NCI-H510A (cell line): ENCODE measurements at places on chromosomes 13 and 19.

DNA sequence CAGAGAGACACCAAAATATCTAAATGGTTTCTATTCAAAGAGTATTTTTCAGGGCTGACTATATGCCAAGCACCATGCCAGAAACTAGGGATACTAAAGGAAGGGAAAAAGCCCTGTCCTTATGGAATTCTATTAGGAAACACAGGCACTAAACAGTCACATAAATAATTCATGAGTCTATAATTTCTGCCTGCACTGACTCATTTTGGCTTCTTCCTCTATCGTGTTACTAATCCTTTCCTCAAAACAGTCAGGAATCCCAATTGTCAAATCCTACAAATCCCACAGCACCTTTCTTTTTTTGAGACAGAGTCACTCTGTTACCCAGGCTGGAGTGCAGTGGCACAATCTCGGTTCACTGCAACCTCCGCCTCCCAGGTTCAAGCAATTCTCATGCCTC lies 29.2 kb downstream of the XPO4 start:
- DNase-seq = no peak

DNA sequence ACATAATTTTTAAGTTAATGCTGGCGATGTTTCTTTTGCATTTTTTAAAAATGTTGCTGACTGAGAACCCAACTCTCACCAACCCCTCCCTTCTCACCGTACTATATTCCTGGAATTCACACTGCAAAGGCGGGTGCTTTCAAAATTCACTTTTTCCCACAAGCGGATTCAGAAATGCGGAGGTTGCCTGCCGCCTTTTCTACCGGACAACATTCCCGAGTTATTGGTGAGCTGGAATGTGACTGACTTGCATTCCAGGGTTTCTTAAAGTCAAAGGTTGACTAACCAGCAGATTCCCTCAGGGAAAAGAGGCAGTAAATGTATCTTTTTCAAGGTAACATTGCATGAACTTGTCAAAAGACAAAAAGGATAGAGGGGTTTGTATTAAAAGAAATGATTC lies 113.3 kb downstream of the RAB20 start:
- DNase-seq = no peak

DNA sequence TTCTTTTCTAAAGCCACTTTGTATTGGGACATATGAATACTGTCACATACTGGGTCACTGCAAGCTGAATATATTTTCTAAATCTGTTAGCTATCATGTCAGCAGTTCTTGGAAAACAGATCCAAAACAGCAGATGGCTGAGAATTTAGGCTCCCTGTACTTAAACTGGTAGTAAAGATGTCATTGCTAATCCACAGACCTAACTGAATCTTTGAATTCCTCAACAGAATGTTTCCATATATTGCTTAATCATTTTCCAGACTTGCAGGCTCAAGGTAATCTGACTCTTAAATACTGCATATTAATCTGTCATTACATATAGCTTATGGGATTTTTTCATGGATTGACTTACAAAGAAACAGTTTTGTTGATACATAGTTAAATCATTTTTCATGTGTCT lies 639.0 kb upstream of the KLHL1 start:
- DNase-seq = no peak

DNA sequence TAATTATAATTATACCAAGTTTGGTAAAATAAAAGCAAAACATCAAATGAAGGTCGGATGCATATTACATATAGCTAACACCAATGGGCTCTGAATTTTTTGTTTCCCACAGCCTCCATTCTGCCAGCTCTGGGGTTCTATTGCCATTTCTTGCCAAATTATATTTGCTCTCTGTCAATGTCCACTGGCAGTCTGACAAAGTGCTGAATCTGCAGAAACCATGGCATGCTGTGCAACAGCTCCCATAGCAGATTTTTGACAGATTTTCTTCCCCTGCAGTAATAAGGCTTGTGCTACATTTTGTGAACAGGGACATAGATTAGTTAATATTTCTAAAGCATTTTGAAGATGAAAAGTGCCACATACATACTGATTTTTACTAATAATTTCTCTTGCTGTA lies 1102.1 kb downstream of the DIAPH3 start:
- no peak for DNase-seq

- DNase-seq = no peak
These were observed 18.4 kb upstream of the GAS6 start for GRCh38 chr13:113882267-113882630.

GRCh38 chr13:92807353-92807752 lies 419.3 kb upstream of the GPC6 start:
- no peak for DNase-seq

- DNase-seq = no peak
These were observed 2.8 kb upstream of the MKNK2 start for GRCh38 chr19:2053601-2054389.

DNA sequence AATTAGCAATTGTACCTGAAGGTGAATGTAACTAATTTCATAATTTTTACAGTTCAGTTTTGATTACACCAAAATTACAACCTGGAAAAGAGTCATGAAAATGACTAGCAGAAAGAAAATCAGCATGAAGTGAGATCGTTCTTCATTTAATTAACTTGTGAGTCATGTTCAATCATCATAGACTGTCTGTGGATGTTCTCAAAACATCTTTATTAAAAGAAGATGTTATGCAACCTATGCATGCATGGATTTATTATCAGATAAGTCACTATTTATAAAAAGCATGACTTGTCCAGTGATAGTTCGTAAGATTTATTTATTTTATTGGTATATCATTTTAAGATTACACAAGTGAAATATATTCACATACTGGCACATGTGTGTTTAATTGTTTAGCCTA lies 245.9 kb downstream of the ITGBL1 start:
- DNase-seq = no peak

DNA sequence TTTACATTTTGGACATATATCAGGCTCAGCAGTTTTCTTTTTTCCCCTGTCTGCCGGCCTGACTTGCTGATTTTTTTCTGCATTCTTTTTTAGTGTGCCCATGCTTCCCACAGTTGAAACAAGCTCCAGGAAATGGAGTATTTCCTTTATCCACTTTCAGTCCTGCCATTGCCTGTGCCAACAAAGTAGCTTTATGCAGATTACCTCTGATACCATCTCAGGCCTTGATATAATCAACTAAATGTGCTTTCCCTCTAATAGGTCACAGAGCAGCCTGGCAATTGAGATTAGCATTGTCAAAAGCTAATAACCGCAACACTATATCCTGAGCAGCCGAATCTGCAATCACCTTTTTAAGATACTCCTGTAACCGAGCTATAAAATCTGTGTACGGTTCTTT lies 9.2 kb downstream of the MRPS12 start:
- DNase-seq = no peak

DNA sequence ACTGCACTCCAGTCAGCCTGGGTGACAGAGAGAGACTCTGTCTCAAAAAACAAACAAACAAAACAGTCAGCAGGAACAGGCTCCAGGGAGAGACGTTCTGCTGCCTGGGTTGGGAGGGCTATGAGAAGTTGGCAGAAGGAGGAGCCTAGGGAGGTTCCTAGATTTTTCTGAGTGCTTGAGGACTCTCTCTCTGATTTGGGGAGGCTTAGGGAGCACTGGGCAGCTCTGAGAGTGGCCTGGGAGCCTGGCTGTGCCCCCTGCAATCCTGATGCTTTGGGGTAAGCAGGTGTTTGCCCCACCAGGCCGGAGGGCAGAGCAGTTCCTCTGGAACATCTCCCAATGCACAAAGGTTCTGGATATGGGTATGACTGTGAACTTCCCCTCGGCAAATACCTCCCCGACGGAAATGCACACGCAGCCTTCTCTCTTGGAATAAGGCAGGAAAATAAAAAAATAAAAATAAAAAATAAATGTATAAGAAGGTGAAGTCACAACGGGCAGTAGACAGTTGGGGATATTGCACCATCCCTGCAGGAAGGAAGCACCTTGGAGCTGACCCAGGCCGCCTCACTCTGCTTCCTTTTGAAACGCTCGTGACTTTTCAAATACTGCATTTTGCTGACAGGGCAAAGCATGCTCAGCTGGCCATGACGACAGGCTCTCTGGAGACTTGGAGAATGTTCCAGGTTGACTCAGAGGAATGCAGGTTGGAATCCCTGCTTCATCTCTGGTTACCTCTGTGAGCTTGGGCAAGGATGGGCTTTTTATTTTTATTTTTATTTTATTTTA lies 26.5 kb upstream of the HOMER3 start:
- no peak for DNase-seq

GRCh38 chr19:10717356-10718204 lies at the start of gene DNM2:
Gene DNM2, plus strand, starts transcription at chr19:10718079. Its CDS starts 164 bp downstream, at chr19:10718243.
- DNase-seq = peak; percentile 98

DNA sequence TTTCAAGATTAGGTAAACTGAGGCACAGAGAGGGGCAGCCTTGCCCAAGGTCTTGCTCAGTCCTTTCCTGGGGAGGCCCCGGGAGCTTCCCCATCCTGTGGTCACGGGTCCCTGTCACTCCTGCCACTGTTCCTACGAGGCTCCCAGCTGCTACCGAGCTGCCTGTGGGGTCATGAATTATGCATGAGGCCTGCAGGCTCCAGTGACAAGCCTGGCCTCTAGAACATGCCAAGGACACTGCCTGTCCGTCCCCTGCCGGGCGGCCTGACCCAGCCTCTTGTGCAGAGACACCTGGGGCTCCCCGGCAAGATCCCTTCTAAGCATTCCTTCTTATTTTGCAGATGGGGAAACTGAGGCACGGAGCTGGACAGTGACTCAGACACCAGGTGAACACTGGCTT lies 2.7 kb downstream of the FCHO1 start:
- no peak for DNase-seq

GRCh38 chr13:114027826-114028225 lies 54.0 kb upstream of the C13orf46 start:
- DNase-seq = no peak

DNA sequence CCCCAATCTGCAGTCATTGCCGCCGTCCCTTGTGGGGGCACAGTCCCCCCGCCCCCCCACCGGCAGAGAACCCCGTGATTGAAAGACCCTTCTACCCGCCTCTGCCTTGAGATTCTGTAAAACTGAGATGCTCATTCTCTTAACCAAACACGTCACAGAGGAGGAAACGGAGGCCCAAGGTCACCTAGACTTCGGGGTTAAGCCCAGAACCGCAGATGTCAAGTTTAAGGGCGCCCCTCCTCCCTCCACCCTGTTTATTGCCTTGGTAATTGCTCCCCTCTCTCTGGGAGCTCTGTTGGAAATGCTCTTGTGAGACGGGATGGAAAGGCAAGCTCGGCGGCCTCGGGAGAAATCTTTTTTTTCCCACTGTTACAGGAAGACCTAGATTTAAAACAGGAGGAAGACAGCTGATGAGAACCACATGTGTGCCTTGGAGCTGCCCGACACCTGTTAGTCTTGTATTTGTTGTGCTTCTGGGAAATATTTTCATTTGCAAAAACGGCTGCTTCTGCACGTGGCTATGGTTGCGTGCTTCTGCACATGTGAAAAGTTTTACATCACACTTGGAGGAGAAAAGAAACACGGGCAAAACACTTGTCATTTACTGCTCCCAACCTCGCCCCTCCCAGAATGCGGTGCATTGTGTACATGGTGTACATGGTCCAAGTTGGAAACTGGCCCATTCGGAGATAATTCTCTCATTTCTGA lies 1.1 kb upstream of the MED26 start:
- DNase-seq = no peak

DNA sequence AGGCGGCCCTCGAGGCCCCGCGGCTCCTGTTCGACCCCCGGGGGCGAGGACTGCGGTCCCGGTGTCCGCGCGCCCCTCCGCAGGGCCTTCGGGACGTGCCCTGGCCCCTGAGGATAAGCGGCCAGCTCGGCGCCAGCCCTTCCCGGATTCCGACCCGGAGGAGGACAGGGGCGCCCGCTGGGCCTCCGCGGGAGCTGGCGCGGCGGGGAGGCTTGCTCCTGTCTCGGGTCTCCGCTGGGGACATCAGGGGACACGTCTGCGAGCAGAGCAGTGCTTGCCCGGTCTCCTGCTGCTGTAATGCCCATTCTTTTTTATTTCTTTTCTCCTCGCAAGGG lies 829 bp downstream of the B3GLCT start:
- DNase-seq = peak; percentile 27

- no peak for DNase-seq
These were observed 41.1 kb downstream of the TMTC4 start for GRCh38 chr13:100633461-100633860.

- no peak for DNase-seq
These were observed 26.7 kb downstream of the MAB21L1 start for GRCh38 chr13:35449821-35450220.

GRCh38 chr13:23749288-23749873 lies 139.8 kb downstream of the MIPEP start:
- no peak for DNase-seq

GRCh38 chr13:113357529-113357928 lies 6.4 kb downstream of the GRTP1 start:
- no peak for DNase-seq

DNA sequence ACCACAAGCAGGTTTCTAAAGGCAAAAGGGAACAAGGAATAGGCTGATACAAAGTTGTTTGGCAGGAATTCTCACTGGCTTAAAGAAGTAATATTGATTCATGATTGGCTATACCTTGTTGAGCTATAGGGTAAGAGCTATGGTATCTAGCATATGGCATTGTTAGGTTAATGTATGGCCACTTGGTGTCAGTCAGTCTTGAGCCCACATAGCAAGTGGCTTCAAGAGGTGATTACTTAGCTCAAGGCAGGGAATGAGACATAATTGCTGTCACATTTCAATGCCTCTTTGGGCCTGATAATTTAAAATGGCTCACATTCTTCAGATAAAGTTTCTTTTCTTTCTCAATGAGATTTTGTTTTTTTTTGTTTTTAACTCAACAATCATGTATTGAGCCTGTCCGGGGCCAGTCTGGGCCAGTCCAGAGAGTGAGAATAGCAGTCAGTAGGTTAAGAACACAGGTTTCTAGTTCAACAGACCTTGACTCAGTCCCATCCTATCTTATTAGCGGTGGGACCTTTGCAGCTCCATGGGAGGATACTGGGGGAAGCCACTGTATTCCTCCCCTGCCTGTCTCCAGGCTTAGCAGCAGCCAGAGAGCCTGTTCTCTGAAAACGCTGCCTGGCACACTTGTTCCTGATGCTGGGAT lies 45.8 kb upstream of the RCBTB2 start:
- DNase-seq = no peak

- no peak for DNase-seq
These were observed 26.6 kb upstream of the CALM3 start for GRCh38 chr19:46574533-46574932.

- no peak for DNase-seq
These were observed 837.0 kb downstream of the DIAPH3 start for GRCh38 chr13:59326717-59327116.

DNA sequence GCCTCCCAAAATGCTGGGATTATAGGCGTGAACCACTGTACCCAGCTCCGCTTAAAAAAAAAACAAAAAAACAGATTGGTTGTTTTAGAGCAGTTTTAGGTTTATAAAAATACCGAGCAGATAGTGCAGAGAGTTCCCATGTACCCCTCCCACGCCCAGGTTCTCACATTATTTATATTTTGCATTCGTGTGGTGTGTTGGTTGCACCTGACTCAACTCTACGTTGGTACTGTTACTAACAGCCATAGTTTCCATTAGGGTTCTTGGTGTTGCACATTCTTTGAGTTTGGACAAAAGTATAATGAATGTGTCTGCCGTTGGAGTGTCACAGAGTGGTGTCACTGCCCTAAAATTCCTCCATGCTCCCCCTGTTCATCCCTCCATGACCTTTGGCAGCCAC lies 29.1 kb downstream of the MYO9B start:
- DNase-seq = no peak
